Stimulated activated naive CD4-positive, alpha-beta T cell treated with Interleukin-2 at 50 U/mL for 16 hours (primary cell): ENCODE measurements at places on chromosomes 5 and 9.

GRCh38 chr9:97740848-97741821 is 44.0 kb upstream of the XPA start:
- DNase-seq: no peak

DNA sequence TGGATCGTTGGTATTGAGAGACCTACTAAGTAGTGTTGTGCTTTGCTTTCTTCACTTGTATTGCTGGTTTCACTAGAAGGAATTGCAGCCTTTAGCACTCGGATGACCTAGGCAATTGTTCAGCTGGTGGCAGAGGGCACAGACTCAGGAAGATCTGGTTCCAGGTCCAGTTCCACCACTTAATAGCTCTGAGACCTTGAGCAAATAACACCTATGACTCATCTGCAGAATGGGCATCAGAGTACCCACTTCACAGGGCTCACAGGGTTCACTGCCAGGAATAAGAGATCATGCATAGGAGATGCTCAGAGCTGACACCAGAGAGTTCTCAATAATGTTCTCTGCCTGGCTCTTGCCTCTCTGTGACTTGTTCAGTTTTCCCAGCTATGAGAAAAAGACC is 133.6 kb downstream of the SIL1 start:
- no peak for DNase-seq

GRCh38 chr9:83520292-83520691 is 17.9 kb downstream of the FRMD3 start:
- no peak for DNase-seq

DNA sequence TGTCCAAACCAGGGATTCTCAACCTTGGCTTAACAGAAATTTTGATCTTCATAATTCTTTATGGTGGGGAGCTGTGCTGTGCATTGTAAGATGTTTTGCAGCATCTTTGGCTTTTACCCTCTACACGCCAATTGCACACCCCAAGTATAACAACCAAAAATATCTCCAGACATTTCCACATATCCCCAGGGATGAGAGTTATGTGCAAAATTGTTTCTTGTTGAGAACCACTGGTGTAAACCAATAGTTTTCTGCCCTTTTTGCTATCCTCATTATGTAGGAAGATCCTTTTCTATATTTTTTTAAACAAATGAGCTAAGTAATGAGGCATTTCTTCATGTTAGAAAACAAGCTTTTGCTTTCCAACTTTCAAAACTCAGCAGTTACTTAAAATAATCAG is 189.9 kb downstream of the FBXL7 start:
- DNase-seq: no peak

DNA sequence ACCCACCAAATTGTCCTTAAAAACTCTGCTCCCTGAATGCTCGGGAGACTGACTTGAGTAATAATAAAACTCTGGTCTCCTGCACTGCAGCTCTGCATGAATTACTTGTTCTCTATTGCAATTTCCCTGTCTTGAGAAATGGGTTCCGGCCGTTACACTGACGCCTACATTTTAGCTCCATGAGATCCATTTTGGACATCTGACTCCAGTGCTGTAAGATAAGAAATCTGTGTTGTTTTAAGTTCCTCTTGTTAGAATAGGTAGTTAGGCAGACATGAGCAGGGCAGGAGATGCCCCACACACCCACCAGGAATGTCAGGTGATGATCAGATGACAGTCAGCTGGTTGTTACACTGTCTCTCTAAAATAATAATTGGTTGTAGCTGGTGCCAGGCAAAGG is 125.8 kb upstream of the SHB start:
- DNase-seq: no peak

GRCh38 chr9:95634114-95634513 is 117.3 kb upstream of the PTCH1 start:
- no peak for DNase-seq

DNA sequence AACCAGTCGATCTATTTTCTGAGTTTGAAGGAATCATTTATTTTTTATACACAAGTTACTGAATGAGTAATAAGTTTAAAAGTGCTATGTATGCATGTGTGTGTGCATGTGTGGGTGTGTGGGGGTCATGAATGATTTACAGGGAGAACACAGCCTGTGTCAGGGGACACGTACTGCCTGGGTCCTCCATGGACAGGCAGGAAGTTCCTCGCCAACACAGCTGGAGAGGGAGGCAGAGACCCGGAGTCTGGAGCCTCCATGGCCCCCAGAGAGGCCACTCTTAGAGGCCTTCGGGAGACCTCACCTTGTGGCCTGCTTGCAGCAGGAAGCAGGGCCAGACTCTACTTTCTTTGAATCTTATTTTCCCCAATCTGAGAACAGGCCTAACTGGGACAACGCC is 144.7 kb downstream of the GABBR2 start:
- no peak for DNase-seq

GRCh38 chr5:93311881-93312280 is 269.1 kb downstream of the NR2F1-AS1 start:
- no peak for DNase-seq

DNA sequence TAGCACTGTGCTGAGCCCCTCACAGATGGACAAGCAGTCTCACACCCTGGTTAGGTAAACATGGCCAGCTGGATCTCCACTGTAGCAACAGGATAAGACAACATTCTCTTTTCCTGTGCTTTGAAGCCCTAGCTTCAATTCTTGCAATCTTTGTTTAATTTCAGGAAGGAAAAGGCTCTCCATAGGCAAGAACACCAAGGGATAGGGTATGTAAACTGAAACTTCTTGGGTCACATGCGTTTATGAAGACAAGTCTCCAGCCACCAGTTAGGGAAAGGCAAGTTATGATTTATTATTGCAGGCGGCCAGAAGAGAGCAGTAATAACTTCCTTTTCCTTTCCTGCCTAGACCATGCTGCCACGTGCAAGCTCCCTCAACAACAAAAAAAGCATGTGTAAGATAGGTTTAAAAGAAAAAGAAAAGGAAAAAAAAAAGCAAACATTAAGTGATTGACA is 50.1 kb upstream of the POU5F2 start:
- DNase-seq: no peak

DNA sequence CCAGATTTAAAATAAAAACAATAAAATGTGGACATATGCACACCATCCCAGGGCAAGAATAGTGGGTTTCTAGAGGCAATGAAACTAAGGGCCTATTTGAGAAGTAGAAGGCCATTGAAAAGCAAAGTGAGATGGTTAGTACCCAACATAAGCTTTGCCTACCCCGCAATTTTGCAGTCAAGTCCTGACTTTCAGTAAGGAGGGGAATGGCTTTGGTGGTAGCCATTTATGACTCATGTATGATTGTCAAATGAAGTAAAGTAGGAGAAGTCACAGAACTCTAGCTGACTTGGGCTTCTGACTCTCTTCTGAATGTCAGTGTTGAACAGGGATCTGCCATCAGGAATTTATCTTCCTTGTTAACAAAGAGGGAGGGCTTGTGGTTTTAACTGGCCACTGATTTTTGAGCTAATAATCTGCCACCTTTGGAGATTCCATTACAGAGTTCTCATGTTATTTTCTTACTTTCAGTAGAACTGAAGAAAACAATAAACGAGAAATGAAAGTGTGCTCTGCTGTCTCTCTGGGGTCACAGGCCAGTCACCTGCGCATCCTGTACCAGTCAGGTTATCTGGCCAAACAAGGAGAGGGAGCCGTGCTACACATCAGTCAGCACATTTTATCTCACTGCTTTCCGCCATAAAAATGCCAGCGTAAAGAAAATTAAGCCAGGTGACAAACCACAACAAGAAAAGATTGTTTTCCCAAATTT is 14.3 kb upstream of the SNCAIP start:
- no peak for DNase-seq

- no peak for DNase-seq
These were observed 1011.3 kb upstream of the WWC1 start for GRCh38 chr5:167280111-167280510.

DNA sequence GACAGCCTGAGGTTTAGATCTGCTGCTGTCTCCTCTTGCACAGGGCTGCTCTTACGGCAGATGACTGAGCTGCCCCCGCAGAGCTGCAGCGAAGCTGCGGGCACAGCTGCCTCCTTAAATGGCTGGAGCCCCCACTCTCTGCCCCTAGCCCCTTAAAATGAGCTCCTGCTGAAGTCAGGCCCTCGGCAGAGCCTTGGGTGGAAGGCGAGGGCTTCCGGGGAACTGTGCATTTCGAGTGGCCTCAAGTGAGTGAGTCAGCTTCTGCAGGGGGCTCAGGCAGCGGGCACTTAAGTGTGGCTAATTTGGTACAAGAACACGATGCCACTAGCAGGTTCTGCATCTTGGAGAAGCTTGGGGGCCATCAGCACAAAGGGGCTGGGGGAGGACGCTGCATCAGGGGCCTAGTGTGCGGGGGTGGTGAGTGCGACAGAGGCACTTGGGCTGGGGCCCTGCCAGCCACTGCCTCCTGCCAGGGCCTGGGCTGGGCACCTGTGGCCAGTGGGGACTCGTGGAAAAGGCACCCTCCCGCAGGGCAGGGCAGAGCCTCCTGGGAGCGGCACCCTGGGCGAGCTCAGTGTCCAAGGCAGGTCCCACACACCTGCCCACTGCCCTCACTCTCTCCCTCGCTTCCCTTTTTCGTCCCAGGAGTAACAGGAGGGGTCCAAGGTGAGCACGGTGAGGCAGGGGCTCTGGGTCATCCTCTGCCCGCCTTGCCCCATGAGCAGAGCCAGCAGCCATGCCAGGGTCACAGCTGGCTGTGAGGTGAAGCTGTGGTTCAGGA is 28.8 kb upstream of the RNU6ATAC start:
- DNase-seq: no peak

DNA sequence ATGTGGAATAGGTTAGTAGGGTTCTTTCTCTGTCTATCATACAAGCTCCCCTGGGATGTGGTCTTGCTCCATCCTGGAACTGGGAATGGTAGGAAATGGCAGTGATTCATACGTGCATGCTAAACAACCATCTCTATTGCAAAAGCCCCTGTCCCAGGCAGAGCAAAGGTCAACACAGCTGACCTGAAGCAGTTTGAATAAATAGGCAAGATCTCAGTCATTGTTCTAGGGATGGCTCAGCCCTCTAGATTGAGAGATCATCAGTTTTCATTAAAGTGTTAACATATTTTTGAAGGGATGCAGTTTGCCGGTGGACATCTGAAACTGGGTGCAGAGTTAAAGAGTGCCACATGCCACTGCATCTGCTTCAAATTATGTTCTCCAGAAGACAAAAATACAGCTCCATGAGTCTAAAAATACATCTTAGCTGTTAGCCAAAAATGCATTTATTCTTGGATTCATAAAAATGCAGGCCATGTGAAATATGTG is 224.1 kb downstream of the ESM1 start:
- DNase-seq: no peak

- DNase-seq: no peak
These were observed 30.8 kb upstream of the ACOT12 start for GRCh38 chr5:81424728-81425127.

DNA sequence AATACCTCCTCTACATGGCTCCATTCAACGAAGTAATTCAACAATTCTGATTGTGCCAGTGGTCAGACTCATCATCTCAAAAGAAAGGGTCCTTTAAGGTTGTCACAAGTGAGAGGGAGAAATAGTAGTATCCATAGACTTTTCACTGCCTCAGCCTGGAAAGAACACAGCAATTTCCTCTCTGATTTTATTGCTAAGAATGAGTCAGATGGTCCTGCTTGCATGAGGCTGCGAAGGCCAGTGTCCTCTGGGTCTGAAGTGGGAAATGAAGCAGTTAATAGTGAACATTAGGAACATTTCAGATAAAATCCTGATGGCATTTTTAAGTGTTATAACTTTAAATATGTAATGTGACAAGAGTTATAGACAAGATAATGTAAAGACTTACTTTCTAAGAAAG is 979.0 kb downstream of the EFNA5 start:
- DNase-seq: no peak

GRCh38 chr9:126935630-126936029 is 21.0 kb downstream of the RALGPS1 start:
- no peak for DNase-seq

DNA sequence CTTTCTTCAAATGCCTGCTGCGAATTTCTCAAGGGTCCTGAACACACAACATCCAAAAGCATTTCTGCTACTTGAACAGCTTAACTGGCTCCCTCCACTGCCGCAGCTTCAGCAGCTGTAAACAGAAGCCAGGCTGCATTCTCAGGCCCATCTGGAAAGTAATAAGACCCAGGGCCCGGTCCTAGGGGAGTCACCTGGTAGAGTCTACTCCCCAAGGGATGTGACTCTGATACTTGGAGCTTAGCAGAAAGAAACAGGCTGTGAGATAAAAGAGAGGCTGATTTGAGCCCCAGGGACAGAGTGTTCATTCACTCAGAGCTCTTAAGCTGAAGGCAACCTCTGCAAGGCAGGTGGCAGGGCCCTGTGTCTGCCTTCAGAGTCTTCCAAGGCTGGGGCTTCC is 356.8 kb downstream of the SPOCK1 start:
- no peak for DNase-seq

DNA sequence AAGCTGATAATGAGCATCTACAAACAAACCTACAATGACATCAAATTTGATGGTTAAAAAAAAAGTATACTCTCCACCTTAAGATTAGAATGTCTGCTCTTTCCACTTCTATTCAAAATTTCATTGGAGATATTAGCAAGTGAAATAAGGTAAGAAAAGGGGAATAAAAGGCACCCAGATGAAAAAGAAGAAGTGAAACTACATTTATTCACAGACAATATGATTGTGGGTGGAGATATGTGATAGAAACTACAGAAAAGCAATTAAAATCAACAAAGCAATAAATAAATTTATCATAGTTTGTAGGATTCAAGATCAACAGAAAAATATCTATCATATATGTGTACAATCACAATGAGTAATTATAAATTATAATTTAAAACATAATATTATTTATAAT is 395.1 kb upstream of the CCNH start:
- no peak for DNase-seq

- no peak for DNase-seq
These were observed 597.3 kb downstream of the PRELID2 start for GRCh38 chr5:145237843-145238242.
